ENCODE measurements at places on chromosomes 6 and 20.

DNA sequence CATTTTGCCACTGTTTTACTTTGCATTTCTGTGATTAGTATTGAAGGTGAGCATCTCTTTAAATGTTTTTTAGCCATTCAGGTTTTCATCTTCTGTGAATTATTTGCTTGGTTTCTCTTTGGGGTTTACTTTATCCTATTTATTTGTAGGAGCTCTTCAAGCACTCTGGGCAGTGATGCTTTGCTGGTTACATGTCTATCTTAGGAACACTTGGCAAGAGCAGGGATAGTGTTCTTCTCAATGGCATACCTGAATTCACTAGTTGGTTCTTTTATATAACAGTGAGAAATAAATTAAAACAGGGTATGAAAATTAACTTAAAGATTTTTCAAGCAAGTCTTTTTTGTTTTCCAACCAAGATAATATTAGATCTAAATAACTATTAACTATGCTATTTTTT is 119.7 kb upstream of the BACH2 start:
- DNase-seq, result no peak

- no peak for DNase-seq
Observed at GRCh38 chr6:14335071-14335470, 217.5 kb downstream of the CD83 start.

DNA sequence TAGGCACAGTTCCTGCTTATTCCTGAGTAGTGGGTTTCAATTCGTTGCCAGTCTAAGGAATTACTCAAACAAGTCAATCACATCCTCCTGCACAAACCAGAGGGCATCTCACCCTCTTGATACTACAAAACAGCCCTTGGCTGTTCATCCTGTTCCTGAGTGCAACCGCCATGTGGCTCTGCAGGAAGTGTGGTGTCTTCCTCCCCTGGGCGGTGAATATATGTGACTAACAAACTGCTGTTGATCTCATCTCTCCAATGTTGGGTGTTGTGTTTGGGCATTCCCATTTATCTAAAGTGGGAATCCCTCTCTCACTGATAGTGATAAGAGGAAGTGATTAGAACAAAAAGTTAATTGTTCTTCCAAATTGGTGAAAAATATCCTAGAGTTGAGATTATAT is 163.0 kb downstream of the TBX18 start:
- no peak for DNase-seq

- no peak for DNase-seq
Observed at GRCh38 chr6:33779290-33779689, 9.6 kb downstream of the LEMD2 start.

GRCh38 chr6:99232056-99232455 is 117.4 kb downstream of the FAXC start:
- DNase-seq, result no peak

DNA sequence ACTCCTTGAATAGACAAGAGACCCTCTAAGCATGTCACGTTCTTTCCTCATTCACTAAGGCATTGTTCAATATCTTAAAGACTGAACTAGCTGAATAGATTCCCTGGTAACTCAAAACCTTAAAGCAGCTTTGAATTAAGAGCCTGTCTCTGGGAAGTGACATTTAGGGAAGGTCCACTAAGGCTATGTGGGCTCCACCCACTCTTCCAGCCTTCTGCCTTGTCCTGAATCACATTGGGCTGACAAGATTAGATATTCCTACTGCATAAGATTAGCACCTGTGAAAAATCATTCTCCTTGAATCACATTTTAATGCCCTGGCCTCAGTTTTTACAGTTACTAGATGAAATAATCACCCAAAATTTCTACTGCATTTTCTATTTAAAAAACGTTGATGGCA is 36.3 kb downstream of the CLIC5 start:
- DNase-seq, result no peak

DNA sequence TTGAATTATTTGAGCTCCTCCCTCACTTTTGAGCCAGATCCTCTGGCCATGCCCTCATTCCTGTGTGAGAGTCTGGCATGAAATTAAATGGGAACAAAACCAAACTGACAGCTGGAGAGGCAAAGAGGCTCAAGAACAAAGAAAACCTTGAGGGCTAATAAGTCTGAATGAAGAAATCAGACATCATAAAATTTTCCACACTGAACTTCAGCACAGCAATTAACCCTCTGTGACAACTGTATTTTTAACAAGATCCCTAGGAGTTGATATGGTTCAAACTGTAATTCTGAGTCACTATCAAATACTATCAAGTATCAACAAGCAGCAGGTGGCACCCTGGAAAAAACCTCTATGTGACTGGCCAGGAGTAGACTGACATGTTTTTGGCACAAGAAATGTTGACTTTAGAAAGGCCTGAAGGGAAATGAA is 109.4 kb upstream of the EMILIN3 start:
- DNase-seq, result no peak

GRCh38 chr6:25481267-25481666 is 170.7 kb upstream of the SCGN start:
- no peak for DNase-seq
